Fibroblast of villous mesenchyme (primary cell): ENCODE measurements at places on chromosomes 13 and 19. TPM values are rescaled to one million over a fixed set of nuclear protein-coding genes. Genes with fewer than 3 reads are reported as not detected.

ZNF497 gene
- 0.32 and 0.86 TPM in 2 replicates for total RNA-seq

KLC3 gene
- total RNA-seq, result 0.32 TPM in 1 of 2 replicates, not detected in the other

DNA sequence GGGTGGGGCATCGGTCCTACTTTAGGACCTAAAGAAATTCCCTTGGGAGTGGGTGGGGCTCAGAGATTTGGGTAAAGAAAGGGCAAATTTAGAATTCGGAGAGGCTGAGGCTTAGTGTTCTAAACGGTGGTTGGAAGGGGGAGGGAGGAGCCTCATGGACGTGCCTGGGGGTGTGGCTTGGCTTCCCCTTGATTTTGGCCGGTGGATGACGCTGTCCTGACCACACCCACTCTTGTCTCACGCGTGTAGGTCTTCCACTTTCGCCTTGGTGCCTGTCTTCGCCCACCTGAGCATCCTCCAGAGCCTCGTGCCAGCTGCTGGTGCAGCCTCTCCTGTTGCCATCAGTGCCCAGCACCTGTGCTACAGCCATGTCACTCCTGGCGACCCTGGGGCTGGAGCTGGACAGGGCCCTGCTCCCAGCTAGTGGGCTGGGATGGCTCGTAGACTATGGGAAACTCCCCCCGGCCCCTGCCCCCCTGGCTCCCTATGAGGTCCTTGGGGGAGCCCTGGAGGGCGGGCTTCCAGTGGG lies 1.2 kb upstream of the NUP62 start:
- no peak for DNase-seq

DNA sequence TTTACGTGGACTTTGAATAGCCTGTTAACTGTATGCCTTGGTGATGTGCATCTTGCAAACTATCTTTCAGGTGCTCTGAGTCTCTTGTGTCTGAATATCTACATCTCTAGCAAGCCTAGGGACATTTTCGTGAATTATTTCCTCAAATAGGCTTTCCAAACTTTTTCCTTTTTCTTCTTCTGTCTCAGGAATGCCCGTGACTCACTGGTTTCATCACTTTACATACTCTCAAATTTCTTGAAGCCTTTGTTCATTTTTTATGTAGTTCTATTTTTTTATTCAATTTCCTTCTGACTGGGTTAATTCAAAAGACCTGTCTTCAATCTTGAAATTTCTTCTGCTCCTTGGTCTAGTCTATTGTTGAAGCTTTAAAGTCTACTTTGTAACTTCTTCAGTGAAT lies 332.2 kb downstream of the OXGR1 start:
- no peak for DNase-seq
